Mammary epithelial cell (primary cell): ENCODE measurements at places on chromosomes 16 and 17. TPM values are rescaled to one million over a fixed set of nuclear protein-coding genes. Genes with fewer than 3 reads are reported as not detected.

GRCh38 chr16:86027373-86028126 lies 128.6 kb downstream of the IRF8 start:
- DNase-seq: no peak

DNA sequence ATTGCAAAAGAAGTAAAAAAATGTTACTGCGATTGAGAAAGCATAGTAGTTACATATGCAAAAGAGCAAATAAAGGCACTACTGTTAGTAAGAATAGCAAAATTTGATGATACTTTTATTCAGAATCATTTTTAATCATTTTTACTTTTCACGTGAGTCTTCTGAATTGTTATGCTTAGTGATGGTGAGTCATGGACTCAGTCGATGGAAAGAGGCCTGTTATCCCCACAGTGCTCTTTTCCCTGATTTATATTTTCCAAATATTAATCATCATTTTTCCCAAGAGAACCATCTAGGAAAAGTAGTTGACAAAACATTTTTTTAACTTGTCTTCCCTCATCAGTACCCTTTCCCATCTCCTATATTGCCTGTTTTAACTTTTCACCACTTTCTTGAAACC lies 181.1 kb downstream of the CHD9 start:
- DNase-seq: no peak

DNA sequence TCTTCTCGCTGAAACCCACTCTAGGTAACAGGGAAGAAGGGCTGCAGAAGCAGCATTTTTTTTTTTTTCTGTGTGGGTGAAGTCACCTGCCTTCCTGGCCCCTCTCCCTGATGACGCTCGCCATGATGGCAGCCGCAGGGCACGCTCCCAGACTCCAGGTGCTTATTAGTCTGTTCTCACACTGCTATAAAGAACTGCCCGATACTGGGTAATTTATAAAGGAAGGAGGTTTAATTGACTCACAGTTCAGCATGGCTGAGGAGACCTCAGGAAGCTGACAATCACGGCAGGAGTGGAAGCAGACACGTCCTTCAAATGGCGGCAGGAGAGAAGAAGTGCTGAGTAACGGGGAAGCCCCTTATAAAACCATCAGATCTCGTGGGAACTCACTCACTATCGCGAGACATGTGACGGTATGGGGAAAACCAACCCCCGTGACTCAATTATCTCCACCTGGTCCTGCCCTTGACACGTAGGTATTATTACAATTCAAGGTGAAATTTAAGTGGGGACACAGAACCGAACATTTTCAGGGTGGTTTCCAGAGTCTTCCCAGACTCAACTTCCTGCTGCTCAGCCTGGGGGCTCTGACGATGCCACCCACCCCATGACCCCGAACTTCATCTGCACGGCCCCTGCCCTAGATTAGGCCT lies 34.9 kb upstream of the NLRP1 start:
- no peak for DNase-seq

DNA sequence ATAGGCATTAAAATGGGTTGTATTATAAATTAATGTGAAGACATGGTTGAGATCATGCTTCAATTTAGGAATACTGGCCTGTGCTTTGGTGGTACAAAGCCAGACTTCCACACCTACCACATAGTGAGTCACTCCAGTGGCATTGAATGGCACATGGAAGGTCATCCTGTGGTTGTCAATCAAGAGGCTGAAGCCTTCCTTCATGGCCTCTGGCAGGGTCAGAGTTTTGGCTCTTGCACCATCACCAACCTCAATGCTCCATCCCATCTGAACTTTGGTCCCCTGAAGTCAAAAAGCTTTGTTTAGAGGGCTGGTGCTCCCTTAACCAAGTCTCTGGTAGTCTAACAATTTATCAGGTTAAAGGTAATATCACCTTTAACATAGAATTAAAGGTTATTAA lies 6.1 kb downstream of the ZP2 start:
- no peak for DNase-seq

DNA sequence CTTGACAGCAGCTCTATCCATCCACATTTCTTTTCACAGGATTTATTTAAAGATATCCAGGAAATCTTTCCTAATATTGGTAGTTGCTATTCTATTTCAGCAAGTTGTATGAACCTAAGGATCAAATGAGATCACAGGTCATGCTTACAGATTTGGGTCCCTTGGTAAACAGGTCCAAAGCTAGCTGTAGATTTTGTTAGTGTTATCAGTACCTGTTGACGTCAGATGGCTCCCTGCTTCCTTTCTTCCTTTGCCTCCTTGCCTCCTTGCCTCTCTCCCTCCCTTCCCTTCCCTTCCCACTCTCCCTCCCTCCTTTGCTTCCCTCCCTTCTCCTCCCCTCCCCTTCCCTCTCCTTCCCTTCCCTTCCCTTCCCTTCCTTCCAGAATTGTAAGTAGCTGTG lies 76.6 kb downstream of the EFCAB13 start:
- no peak for DNase-seq

DNA sequence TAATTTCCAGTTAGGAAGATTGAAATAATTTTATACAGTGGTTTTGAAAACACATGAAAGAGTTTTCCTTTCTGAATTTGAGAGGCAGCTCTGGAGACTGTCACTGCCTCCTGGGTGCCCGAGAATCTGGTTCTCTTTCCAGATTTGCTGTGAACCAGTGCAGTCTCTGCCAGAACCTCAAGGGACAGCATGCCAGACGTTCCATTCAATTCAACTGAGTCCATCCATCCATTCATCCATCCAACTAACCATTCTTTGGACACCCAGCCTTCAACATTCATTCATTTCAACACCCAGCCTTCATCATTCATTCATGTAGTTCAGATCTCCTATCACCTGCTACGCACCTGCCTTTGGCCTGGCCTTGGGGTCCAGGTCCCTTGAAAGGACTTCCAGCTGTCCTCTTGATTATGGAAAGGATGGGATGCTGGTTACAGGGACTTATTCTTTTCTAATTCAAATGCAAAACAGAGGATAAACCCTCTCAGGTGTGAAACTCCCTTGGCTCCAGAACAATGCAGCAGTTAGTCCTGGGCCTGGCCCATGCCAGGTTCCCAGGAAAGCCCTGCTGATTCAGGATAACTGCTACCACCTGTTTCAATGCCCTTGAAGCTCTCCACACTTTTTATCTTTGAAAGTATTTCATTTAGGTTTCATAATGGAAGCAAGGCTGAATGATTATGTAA lies 68.7 kb downstream of the WSCD1 start:
- DNase-seq: no peak

DNA sequence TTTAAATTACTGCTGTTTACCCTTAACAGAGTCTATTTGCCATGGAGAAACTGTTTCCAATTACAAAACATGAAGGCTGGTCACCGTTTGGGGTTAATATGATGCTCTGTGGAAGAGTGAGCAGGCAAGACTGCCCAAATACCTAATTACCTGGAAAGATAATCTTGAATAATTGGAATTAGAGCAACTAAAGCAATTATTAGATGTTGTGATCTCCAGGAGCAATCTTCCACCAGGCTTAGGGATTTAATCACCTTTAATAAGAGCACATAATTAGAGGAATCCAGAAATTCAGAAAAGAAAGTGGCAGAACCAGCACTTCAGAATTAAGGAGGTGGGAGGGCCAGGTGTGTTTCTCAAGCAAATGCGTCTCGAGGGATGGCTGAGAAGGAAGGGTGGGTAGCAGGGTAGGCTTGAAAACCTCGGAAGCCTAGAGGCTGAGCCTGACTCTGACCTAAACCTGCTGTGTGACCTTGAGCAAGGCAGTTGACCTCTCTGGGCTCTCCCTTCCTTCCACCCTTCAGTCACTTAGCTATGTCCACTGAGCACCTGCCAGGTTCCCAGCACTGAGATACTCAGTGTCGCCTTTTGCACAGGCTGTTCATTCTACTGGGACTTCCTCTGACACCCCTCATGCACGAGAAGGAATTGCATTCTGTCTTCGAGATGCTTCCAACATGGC lies 113.2 kb downstream of the GSG1L start:
- DNase-seq: no peak

CEMP1 gene
- not detected for polyA plus RNA-seq

TBC1D3C gene
- not detected for polyA plus RNA-seq
